ENCODE measurements at places on chromosomes 11 and 22. TPM values are rescaled to one million over a fixed set of nuclear protein-coding genes. Genes with fewer than 3 reads are reported as not detected.
A peak's percentile ranks its signal among the peaks of the same experiment; 100 is the strongest.

DNA sequence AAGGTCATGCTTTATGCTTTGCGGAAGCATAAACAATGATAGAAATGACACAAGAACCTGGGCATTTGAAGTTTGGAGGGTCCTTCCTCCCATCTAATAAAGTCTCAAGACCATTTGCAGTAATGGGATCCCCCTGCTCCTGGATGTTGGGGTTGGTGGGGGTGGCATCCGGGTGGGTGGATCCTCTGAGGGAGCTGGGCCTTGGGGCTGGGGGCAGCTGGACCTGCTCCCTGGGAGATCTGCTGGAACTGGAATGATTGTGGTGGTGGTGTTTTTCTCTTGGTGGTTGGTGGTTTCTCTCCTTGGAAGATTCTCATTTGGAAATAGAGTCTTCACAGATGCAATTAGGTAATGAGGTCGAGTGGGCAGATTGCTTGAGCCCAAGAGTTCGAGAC lies 2.2 kb upstream of the NAP1L4 start:
- H3K27ac ChIP-seq = no peak overlapping the region
- no peaks in the 10 kb centered on the region for H3K4me1 ChIP-seq
- no peaks in the 10 kb centered on the region for H3K27me3 ChIP-seq
- DNase-seq = no peak

DNA sequence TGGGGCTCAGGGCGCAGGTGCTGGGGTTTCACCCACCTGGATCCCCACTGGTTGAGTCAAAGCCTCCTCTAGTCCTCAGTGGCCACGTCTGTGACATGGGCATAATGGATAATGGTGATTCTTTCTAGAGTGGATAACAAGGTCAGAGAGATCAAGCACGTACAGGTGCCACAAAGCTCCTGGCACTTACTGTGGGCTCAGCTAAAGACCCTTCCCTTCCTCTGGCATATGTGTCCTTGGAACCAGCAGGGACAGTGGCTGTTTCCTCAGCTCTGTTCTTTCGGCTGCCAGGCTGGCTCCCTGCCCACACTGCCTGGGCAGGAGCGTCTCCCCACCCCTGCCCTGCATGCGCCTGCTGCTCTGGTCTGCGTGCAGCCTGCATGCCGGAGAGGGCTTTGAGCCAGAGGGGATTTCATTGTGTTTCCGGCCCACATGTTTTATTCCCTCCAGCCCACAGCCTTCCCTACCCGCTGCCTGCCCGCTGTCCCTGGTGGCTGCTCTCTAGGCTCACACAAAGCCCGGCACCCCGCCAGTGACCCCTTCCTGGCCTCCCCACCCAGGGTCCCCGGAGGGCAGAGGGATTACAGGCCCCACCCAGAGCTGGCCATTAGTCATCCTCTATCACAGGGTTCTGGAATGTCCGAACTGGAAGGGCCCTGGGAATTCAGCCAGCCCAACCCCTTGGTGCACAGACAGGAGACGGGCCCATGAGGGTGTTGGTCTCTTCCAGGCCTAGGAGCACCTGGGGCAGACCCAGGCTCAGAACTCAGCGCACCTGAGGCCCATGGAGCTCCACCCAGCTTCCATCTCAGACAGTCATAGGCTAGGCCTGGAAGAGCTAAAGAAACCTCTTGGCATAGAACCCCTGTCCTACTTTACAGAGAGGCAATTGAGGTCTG lies 55.3 kb upstream of the GCAT start:
- no peak overlapping the region for H3K4me3 ChIP-seq
- H3K27me3 ChIP-seq = no peaks in the 10 kb centered on the region
- peak; percentile 95 for DNase-seq
- no peaks in the 10 kb centered on the region for H3K4me1 ChIP-seq
- H3K36me3 ChIP-seq = no peaks in the 10 kb centered on the region

GRCh38 chr22:37089434-37089833 lies 20.1 kb downstream of the TMPRSS6 start:
- no peaks in the 10 kb centered on the region for H3K36me3 ChIP-seq
- no peaks in the 10 kb centered on the region for H3K4me1 ChIP-seq
- H3K27ac ChIP-seq = no peak overlapping the region
- H3K27me3 ChIP-seq = no peaks in the 10 kb centered on the region
- DNase-seq = no peak
- H3K4me3 ChIP-seq = no peak overlapping the region

The PHETA2 gene
- total RNA-seq = 14.4 TPM

The MUC15 gene
- total RNA-seq = not detected

GRCh38 chr11:76808996-76809395 lies 25.8 kb downstream of the TSKU start:
- DNase-seq = no peak
- no peak overlapping the region for H3K27ac ChIP-seq
- no peak overlapping the region for H3K4me3 ChIP-seq

The POU2F3 gene
- not detected for total RNA-seq

DNA sequence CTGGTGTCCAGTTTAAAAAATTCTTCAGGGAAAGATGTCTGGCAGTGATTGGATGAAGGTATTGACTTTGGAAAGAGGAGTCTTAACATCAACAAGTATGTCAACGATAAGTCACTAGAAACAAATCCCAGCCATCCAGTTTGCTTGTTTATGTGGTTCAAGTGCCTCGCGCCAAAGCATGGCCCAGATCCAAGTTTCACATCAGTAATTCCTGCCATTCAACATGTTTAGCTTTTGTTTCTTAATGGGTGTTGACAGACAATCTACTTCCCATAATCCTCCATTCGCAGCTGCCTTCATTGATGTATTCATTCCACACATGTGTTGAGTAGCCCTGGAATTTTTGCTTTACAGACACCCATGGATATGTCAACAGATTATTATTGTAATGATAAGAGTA lies 77.8 kb downstream of the UBASH3B start:
- no peak overlapping the region for H3K27ac ChIP-seq
- no peaks in the 10 kb centered on the region for H3K27me3 ChIP-seq
- no peak overlapping the region for H3K4me3 ChIP-seq
- H3K36me3 ChIP-seq = no peaks in the 10 kb centered on the region

The KRTAP5-10 gene
- not detected for total RNA-seq
